ENCODE measurements at places on chromosomes 6 and 20.
A peak's percentile ranks its signal among the peaks of the same experiment; 100 is the strongest.

- DNase-seq = no peak
These were observed 3.7 kb upstream of the FAXC start for GRCh38 chr6:99353126-99353525.

DNA sequence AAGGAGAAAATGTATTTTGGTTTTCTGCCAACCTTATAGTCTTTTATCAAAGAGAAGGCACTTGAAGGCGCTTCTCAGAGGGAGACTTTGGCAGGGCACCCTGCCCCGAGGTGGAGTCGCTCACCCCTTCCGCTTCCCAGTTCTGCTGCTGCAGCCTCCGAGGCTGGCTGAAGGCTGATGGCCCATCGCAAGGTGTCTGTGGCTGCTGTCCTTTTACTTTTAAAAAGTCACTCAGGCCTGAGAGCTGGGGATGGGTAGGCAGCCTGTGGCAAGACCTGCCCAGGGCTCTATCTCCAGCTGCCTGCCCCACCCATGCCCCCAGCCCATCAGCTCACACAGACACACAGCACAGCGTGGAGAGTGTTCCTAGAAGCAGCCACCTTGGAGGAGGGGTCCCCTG, 206.6 kb upstream of the CST7 start:
- DNase-seq = no peak

DNA sequence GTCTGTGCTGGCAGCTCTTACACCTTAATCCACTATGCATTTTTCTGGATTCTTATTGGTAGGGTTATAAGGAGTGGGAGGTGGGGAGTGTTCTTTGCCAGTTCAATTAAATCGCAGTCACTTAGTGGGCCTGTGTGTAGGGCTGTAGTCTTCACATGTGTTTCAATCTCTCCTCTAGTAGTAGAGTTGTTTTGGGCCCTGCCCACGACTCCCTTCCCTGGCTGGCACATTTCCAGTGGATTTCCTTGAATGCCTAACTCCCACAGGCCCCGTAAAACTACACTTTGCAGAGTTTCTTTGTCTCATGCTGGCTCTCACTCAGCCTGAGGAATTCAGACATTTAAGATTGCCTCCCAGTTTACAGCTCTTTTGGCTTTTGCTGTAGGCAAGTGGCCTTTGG, 414.0 kb upstream of the OPRM1 start:
- DNase-seq = peak; percentile 34

DNA sequence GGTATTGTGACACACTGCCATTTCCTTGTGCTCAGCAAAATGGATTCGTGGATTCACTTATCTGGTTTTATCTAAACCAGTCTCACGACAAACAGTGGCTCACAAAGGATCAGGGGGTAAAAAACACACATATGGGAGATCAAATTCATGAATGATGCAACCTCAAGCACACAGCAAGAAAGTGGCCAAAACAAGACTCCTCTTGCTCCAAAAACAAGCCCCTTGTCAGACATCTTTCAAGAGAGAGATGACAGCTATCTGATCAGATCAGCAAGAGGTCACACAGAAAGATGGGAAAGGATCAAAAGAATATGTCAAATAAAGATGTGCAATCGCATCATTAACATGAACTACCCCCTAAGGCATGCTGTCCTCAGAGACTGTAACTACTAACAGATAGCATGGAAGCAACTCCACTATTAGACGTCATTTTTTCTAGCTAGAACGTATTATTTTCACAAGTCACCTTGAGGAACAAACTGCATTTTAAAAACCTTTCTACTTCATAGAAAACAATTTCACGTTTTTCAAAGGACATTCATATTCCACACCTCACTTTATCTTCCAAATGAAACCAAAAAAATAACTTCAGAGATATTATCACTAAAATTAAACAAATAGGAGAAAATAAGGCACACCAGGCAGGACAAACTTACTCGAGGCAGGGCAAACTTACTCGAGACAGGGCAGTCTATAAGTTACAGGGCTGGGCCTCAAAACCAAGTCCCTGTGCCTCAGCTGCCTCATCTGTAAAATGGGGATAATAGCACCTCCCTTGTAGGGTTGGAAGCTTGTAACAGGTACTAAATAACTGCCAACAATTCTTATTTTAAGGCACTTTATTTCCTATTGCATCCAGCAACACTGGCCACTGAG, 122.3 kb downstream of the PREX1 start:
- DNase-seq = no peak

- no peak for DNase-seq
These were observed 73.1 kb downstream of the PTCHD4 start for GRCh38 chr6:48037946-48038345.

DNA sequence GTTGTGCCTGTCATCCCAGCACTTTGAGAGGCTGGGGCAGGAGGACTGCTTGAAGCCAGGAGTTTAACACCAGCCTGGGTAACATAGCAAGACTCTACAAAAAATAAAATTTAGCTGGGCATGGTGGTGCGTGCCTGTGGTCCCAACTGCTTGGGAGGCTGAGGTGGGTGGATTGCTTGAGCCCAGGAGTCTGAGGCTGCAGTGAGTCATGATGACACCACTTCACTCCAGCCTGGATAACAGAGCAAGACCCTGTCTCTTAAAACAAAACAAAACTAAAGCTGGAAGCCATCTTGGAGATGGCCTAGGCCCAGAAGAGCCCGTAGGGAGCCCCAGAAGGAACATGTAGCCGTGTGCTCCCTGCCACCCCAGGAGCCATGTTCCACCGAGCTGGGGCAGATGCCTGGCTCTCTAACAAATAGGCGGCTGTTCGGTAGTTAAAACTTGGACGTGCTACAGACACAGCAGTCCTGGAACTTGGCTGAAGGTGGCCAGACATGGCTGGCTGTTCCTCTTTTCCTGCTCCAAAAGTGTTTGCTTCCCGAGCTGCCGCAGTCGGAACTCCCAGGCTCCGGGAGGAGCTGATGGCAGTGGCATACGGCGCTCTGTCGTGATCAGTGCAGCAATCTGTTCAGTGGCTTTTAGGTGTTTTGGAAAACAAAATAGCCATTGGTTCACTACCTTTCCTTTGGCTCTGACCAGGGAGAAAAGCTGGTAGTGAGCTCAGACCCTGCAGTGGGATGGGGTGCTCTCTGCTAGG, 37.0 kb downstream of the DYNLT1 start:
- no peak for DNase-seq

DNA sequence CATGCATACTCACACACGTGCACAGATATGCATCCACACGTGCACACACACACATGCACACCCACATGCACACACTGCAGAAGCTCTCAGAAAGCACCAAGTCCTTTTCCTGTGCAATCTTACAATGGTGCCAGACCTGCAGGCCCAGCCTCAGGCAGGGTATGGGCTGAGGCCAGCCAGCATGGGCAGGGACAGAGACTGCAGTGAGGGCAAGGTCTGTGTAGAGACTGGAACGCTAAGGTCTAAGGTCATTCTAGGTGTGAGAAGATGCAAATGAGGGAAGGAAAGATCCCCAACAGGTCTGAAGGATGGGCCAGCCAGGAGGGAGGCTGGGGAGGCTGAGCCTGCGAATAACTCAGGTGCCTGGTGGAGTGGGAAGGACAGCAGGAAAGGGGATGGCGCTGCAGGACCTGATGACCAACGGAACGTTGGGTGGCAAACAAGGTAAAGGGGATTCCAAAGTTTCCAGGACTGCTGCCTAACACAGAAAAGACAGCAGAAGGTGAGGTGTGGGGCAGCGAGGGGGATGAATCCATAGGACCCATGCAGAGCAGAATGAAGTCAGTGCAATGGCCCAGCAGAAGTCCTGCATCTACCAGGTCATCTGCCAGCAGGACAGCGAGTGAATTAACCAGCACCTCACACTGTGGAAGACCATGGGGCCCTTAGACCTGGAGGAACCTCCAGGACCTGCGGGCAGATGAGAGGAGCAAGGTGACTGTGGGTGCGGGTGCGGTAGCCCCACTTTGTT, 67.0 kb downstream of the ABHD12 start:
- no peak for DNase-seq

GRCh38 chr6:27772261-27773001, 139.8 kb downstream of the OR2B2 start:
- DNase-seq = peak; percentile 88

DNA sequence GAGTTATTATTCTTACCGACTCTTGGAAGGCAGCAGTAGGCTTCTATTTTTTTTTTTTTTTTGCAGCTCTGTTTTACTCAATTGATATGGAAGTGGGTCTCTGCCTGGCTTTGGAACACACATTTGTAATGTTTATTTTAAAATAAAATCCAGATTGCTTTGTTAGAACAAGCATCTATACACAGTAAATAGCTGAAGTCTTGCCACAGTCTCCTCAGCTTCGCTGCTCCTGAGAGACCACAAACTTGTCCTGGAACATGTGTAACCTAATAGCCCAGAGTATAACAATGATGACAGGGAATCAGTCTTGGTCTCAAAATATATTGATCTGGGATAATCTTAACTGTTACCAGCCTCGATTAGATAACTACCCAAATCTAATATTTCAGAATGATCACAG, 299.8 kb upstream of the NOX3 start:
- DNase-seq = no peak

DNA sequence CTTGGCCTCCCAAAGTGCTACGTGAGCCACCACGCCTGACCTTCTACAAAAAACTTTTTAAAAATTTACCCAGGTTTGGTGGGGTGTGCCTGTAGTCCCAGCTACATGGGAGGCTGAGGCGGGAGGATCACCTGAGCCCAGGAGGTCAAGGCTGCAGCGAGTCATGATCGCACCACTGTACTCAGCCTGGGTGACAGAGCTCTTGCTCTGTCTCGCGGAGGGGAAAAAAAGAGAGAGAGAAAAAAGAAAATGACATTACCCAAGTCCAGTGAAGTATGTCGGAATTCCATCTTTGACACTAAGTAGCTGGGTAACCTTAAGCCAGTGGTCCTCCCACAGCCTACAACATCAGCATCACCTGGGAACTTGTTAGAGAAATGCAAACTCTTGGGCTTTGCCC, 18.8 kb upstream of the MAP1LC3A start:
- DNase-seq = no peak

- DNase-seq = no peak
These were observed 80.8 kb downstream of the CBFA2T2 start for GRCh38 chr20:33570743-33571142.

DNA sequence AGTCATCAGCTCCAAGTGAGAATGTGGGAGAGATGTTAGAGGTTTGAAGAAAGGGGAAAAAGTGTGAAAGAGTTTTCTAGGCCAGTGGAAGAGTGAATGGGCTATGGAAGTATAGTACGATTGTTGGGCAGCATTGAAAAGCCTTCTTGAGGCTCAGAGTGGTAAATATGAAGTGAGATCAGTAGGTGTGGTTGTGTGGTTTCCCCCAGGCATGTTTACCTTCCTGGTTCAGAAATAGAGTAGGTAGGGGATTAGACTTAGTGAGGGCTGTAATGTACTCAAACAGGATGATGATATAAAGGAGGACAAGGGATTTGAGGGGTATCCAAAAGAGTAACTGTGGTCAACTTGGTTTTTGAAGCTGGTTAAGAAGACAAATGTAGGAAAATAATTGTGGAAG, 3.7 kb downstream of the MLIP start:
- DNase-seq = no peak

DNA sequence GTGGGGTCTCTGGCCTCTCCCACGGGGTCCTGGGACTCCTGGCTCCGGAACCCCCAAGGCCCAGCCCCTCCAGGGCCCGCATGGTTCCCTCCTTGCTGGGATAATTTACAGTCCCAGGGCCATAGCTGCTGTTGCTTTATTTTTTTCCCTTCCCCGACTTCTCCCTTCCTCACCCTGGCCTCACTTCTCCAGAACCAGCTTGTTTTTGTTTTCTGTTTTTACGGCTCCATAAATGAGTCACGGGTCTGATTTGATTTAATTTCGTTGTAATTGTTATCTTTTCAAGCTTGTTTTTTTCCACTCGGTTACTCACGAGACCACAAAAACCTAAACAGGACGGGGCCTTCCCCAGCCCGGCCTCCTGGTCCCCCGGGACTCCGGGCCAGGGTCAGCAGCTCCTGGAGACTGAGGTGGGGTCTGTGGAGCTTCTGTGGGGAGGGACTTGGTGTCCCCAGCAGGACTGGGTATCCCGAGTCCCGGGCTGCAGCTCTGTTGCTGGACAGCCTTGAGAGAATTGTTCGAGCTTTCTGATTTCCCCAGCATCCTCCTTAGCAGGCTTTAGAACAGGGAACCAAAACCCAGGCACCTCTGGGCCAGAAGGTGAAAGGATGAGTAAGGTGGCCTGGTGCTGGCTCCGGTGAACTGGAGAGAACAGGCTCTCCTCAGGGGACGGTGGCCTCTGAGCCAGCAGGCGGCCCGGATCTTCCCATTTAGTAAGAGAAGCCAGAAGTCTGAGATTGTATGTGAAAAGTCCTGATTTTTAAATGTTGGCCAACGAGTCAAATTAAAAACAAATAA, 94.9 kb downstream of the CEBPB start:
- DNase-seq = peak; percentile 64

DNA sequence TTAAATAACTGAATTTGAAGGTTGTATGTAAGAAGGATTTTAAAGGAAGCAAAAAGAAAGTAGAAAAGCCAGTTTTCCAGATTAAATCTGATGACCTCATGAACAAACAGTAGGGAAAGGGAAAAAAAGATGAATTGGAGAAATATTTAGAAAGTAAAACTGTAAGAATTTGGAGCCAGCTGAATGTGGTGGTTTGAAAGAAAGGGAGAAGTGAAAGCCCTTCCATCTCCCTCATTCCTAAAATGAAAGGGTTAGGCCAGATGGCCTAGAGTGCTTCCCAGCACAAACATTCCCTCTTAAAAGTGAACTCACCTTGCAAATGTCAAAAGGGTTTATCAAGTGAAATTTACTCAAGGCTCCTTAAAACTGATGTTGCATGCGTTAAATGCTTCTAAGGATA, 139.3 kb upstream of the COL21A1 start:
- no peak for DNase-seq

GRCh38 chr6:132780770-132781371, 17.6 kb downstream of the SLC18B1 start:
- DNase-seq = no peak

DNA sequence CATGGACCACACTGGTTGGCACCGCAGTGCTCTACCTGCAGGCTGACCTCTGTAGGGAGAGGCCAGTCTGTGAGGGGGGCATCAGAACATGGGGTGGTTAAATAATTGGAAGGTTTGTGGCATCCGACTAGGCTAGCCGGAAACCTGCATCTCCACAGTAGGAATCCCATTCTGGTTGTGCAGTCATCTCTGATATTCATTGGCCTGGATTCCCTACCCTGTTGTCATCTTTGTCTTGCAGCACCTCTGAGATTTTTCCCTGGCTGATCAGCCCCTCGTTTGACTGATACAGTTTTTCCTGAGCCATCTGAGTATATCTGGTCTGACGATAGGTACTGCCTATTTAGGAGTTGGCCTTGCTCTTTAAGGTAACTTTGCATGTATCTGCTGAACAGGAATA, 259.4 kb downstream of the TMEM242 start:
- no peak for DNase-seq

GRCh38 chr20:57500962-57501361, 24.0 kb downstream of the CTCFL start:
- no peak for DNase-seq

GRCh38 chr6:97712751-97713150, 429.7 kb upstream of the MMS22L start:
- no peak for DNase-seq

- DNase-seq = no peak
These were observed 2.6 kb upstream of the CENPW start for GRCh38 chr6:126337323-126337722.

- peak; percentile 54 for DNase-seq
These were observed 138.0 kb downstream of the NFATC2 start for GRCh38 chr20:51404297-51405060.

GRCh38 chr6:149628875-149629510, 19.5 kb downstream of the KATNA1 start:
- no peak for DNase-seq
